Spleen (tissue), 13 donors: ENCODE measurements at places on chromosomes 1 and 21.
A peak's percentile ranks its signal among the peaks of the same experiment; 100 is the strongest.

DNA sequence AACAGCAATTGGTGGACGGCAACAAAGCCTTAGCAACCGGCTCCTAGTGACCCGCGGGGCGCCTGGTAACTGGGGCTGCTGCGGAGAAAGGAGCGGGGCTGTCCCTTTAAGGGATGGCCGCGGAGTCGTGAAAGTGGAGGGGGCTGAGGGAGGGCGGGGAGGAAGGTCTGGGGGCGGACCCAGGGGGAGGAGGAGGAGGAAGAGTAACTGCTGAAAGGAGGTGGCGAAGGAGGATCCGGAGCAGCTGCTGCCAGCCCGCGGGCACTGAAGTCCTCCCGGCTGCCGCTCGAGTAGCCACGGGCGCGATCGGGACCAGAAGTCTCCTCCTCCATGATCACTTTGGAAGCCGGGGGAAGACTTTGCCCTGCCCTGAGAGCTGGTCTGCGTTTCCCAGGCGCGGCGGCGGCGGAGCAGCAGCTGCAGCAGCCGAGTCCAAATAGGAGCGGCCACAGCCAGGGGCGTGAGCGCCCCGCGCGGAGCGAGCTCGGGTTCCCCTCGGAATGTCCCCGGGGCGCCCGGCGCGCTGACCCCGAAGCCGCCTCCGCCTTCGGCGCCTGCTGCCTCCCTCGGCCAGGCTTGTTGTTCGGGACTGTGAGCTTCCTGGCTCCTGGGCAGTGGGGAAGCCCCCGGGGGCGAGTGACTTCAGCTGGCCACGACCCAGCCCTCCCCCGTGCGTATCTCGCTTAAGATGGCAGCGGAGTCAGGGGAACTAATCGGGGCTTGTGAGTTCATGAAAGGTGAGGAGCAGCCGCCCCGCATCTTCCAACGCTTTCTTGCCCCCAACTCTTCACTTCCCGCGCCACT, at the start of gene CDC14A:
Gene CDC14A (plus strand): TSS at position 240 of the 804 bp plus-strand sequence. CDS start 449 bp downstream, at position 689.
- peak; percentile 96 for DNase-seq

DNA sequence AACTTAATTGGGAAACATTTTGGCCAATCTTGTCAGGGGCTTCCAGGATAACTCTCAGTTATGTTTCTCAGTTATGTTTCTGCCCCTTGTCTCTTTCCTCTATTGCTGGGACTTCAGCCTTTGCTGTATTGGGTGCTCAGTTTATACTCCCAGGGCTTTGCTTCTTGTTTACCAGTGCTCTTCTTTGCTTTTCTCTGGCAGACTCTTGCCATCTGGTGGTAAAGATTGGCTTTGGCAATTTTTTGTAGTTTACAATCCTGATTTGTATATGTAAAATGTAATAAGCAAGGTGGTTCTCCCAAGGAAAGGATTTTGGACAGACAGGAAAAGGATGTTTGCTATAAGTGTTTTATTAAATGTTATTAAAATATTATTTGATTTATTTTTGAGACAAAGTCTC, 37.9 kb downstream of the FABP3 start:
- no peak for DNase-seq

- no peak for DNase-seq
Observed at GRCh38 chr1:18384059-18384458, 96.7 kb upstream of the KLHDC7A start.

- peak; percentile 48 for DNase-seq
Observed at GRCh38 chr21:42426876-42427480, 23.3 kb downstream of the UBASH3A start.

DNA sequence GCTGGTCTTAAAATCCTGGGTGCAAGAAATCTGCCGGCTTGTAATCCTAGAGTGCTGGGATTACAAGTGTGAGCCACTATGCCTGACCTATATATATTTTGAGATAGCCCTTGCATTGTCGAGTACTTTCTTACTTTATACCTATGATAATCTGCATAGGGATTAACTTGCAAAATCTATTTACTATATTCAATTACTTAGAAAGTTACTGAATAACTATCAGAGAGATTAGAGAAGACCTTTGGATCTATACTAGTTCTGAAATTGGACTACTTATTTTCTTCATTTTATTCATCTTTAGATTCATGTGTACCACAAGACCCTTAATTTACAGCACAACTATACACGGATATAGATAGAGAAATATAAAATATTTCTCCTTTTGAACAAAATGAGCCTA, 1766.0 kb downstream of the NCAM2 start:
- no peak for DNase-seq

GRCh38 chr21:15671188-15671587, 58.6 kb upstream of the USP25 start:
- DNase-seq = no peak

GRCh38 chr1:46568461-46568891, 17.0 kb upstream of the KNCN start:
- no peak for DNase-seq

DNA sequence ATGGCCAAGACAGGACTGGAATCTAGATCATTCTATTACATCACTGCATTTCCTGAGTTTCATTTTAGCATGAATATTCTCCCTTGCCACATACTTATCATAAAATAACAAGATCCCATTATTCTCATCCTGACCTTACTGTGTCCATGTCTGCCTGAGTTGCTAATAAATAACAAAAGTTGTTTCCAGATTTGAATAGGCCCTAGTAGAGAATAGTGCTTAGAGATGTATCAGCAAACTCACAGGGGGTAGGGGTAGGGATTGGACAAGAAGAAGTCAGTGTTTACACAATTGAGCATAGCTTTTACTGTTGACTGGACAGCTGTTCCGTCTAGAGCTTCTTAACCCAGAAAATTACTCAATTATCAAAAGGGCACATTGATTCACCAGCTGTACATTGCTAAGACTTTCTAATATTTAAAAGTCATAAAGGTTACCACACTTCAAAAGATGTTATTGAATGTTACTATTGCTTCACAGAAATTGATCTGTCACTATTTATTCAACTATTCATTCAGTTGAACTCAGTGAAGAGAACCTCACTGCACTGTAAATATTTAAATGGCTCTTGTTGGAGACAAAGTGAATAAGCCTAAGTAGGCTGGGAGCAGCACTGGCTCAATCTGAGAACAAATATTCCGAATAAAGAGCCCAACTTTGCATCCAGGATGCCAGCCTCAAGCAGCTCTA, 121.9 kb downstream of the NRIP1 start:
- DNase-seq = no peak

DNA sequence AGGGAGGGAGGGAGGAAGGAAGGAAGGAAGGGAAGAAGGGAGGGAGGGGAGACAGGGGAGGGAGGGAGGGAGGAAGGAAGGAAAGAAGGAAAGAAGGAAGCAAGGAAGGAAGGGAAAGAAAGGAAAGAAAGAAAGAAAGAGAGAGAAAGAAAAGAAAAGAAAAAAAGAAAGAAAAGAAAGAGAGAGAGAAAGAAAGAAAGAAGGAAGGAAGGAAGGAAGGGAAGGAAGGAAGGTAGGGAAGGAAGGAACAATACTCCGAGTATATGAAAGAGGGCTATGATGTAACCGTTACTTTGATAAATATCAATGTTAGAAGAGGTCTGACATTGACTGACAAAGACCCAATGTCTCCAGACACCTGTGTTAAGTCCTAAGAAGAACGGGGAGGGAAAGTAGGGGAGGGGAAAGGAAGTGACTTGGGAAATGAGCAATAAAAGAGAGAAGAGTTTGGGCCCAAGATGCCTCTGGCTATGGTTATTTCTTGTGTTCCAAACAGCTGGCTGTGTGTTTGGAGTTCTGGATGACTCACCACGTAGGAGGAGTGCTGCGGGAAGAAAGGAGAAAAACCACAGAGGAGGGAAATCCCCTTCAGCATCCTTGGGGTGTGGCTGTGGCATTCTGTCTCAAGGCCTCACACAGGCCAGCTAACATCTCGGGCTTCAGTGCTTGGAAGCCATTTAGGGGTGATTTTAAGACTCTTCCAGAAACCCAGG, 37.0 kb upstream of the RXRG start:
- no peak for DNase-seq

DNA sequence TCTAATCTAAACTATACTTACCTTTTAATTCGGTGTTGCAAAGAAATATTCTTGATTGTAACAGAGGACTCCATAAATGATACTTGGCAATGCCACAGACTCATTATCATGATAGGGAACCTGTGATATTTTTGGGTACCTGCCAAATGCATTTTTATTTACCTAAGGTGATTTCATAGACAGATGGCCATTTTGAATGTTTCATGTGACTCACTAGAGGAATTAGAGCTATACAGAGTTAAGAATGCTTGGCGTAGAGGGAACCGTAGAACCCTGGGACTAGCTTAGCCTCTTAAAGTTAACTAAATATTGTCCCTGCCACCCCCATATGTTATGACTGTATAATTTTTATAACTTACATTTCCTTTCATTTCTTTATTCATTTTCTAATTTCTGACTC, 136.1 kb downstream of the DISP1 start:
- DNase-seq = no peak

- no peak for DNase-seq
Observed at GRCh38 chr1:100622506-100622905, 84.6 kb downstream of the GPR88 start.

GRCh38 chr1:64901663-64902062, 64.7 kb downstream of the JAK1 start:
- DNase-seq = no peak
